SK-N-SH treated with all-trans-retinoic acid at 6 μM for 48 hours (cell line): ENCODE measurements at places on chromosomes 3 and 15.

GRCh38 chr3:72375237-72376076 is 472.8 kb downstream of the SHQ1 start:
- ATAC-seq = no peak

GRCh38 chr3:111601810-111602209 is 6.7 kb upstream of the ZBED2 start:
- no peak for ATAC-seq

DNA sequence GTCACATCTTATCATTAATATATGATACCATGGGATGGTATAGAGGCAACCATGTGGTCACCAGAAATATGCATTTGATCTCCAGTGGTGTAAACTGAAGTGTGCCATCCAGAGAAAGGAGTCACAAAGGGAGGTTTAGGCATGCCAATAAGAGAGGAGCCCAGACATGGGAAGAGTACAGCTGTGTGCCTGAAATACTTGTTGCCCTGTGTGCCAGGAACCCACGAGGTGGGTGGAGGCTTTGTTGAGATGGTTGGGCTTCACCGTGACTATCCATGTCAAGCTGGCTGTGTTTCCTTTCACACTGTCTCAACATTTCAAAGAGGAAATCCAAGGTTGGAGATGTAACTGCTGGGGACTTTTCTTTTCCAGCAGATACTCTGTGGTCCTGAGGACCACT is 43.5 kb downstream of the CACNA2D3 start:
- ATAC-seq = no peak

DNA sequence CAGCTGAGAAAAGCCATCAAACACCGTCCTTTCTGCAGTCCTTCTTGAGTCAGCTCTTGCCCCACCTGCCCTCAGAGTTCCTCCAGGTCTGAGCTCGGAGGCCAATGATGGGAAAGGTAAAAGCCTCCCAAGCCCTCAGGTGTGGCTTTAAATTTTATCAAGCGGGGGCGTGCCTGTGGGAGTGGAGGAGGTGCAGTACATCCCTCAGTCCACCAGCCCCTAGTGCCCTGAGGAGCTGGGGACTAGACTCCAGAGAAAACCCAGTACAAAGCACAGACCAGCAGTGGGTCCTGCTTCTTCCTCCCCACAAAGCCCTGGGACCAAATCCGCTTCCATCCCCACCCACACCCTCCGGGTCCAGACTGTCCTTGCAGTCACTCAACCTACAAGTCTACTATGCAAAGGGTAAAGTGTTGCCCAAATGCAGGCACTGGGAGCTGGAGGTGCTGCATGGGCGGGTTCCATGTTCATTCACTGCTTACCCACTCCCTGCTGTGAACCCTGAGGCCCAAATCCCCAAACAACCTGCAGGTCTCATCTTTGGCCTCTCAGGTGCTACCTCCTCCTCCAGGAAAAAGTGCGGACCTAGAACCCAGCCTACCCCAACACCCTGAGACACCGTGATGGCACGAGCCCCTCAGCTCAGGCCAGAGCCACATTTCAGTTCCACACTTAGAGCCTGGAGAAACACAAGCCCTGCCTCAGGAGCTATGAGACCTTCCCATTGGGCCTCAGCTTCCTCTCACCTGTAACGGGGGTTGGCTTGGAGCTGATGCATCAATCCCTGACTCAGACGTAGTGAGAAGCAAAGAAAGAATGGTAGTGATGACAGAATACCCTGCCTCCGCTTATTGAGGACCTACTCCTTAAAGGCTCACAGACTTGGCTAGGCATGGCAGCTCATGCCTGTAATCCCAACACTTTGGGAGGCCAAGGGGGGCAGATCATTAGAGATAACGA is 2.4 kb downstream of the PFKFB4 start:
- no peak for ATAC-seq

- peak; percentile 57; the same call in 2 of the 3 replicates for ATAC-seq
These were observed 183.6 kb downstream of the MBNL1 start for GRCh38 chr3:152452318-152452717.

DNA sequence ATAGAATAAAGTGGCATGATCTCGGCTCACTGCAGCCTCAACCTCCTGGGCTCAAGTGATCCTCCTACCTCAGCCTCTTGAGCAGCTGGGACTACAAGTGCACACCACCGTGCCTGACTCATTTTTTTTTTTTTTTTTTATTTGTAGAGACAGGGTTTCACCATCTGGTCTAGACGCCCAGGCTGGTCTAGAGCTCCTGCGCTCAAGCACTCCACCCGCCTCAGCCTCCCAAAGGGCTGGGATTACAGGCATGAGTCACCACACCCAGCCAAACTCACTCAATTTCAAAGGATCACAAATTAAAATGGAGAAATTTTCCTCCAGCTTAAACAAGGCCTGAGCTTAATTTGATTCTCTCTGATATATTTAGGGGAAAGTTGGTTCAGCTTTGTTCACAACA is 27.3 kb upstream of the NMB start:
- ATAC-seq = peak; percentile 99

GRCh38 chr15:101050623-101051290 is 131.6 kb downstream of the LRRK1 start:
- ATAC-seq = no peak

- no peak for ATAC-seq
These were observed 548.5 kb downstream of the OCA2 start for GRCh38 chr15:27550635-27551034.

GRCh38 chr15:71261909-71262308 is 146.6 kb downstream of the THSD4 start:
- ATAC-seq = peak; percentile 92

- ATAC-seq = no peak
These were observed 61.3 kb downstream of the LRRC3B start for GRCh38 chr3:26683902-26684301.

- ATAC-seq = peak; percentile 93
These were observed 3.3 kb upstream of the CP start for GRCh38 chr3:149224736-149225594.

GRCh38 chr15:46344915-46345314 is 710.1 kb downstream of the SQOR start:
- ATAC-seq = no peak

DNA sequence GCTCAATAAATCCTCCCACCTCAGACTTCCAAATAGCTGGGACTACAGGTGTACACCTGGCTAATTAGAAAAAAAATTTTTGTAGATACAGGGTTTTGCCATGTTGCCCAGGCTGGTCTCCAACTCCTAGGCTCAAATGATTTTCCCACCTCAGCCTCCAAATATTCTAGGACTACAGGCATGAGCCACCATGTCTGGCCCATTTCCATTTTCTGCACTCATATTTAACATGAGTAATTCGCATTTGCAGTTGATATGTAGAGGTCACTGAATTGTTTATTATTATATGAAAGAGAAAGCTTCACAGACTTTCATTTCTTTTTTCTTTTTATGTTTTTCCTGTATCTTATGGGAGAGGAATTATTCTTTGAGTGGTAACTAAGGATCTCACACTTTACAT is 492.7 kb downstream of the CNTN3 start:
- no peak for ATAC-seq

- ATAC-seq = no peak
These were observed 3.0 kb downstream of the ROBO2 start for GRCh38 chr3:77042882-77043281.

GRCh38 chr3:167302678-167303077 is 77.4 kb downstream of the ZBBX start:
- ATAC-seq = no peak

GRCh38 chr15:85172846-85173490 is 191.3 kb downstream of the PDE8A start:
- no peak for ATAC-seq

DNA sequence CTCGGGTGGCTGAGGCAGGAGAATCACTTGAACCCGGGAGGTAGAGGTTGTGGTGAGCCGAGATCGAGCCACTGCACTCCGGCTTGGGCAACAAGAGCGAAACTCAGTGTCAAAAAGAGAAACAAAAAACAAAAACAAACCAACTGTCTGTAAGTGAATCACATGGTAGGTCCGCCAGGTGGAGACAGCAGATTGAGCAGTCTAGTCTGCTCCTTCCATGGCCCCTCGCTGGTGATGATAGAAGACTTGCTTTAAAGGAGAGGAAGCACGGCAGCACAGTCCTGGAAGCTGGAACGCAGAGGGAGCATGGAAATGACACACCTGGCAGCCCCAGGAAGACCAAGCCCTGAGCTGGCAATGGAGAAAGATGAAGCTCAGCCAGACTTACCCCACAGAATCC is 31.4 kb upstream of the MGLL start:
- ATAC-seq = no peak

- ATAC-seq = peak; percentile 96
These were observed 53.7 kb downstream of the NMD3 start for GRCh38 chr3:161274691-161275298.

GRCh38 chr15:88615303-88616107 is 5.6 kb upstream of the AEN start:
- no peak for ATAC-seq

DNA sequence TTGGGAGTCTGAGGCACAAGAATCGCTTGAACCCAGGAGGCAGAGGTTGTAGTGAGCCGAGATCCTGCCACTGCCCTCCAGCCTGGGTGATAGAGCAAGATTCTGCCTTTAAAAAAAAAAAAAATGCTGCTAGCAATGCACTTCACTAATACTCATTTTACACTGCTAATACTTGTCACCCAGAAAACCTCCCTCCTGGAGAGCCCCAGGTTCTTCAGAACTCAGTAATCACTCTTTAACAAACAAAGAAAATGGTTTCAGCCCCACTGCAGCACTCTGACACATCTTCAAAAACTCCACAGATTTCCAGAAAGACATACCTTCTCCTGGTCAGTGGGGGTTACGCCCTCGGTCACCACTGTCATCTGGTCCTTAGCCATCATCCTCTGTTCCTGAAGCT is 366.7 kb downstream of the SHQ1 start:
- ATAC-seq = no peak

DNA sequence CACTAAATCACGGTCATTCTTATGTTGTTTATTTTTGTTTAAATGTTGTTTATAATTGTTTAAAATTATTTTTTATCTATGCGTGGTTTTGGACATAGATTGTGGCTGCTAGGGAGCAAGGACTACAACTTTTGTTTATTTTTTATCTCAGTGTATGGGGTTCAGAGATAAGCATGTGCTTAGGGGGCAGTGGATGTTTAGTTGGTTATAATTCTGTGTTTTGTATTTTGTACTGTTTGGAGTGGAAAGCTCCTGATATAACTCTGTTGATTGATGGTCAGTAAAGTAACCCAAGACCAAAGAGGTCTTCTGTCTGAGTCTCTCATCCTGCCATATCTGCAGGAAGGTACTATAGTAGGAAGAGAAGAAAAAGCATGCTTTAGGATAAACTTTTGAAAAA is 36.5 kb upstream of the NPHP3 start:
- ATAC-seq = no peak

DNA sequence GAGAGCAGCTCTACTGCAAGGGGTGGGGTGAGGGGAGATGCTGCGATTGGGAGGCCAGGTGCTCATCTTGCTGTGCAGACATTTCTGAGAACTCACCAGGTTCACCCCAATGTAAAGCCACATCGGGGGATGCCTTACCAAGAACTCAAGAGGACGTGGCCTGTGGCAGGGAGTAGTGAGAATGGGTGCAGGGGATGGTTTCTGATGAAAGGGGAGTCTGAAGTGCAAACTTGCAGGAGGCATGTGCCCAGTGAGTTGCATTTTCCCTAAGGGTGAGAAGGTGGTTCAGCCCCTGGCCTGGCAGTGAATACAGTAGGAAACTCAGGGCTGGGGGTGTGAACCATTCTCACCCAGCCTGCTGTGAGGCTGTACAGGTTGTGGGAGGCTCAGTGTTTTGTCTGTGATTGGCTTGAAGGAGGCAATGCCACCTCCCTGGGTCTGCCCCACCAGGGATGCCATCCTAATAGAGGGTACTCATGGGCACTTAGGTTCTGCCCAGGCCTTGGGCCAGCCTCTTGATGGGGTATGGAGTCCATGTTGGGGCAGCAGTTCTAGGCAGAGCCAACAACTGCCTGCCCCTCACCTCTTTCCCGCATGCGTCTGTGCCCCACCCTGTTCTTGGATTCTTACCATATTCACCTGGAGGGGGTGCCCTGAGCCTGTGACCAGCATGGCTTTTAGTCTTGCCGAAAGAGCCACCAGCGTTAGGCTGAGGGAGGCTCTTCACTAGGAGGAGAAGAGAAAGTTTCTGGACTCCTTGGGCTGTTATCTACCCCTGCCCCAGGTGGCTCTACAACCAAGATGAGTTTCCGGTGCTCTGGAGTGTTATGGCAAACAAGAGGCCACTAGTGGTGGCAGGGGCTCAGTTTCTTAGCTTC is 4.5 kb downstream of the HEMK1 start:
- no peak for ATAC-seq

GRCh38 chr3:111803123-111803593 is 55.9 kb upstream of the PHLDB2 start:
- peak; percentile 91 for ATAC-seq

- ATAC-seq = no peak
These were observed 11.2 kb downstream of the GCSAM start for GRCh38 chr3:112121577-112122547.

DNA sequence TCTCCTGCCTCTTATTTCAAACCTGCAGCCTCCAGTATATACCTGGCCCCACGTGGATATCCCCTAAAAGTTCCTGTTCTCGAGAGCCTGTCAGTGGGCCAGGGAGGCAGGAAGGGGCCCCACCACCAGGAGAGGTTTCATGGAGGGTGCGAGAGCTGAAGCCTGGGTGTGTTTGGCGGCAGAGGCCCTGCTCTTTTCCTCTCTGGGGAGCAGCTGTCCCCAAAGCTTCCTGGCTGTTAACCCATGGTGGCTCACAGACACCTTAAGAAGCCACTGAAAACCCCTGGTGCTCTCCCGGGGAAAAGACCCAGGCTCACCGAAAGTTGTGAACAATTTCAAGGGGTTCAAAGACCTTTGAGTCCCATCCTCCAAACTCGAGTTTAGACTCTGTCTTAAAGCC is 1.1 kb downstream of the PRRT3 start:
- ATAC-seq = no peak

GRCh38 chr15:44535523-44536301 is 1.2 kb upstream of the EIF3J start:
- ATAC-seq = peak; percentile 2

GRCh38 chr3:120909602-120909878 is 1.5 kb downstream of the STXBP5L start:
- ATAC-seq = no peak

GRCh38 chr3:45518376-45519135 is 76.0 kb upstream of the LIMD1 start:
- ATAC-seq = no peak

DNA sequence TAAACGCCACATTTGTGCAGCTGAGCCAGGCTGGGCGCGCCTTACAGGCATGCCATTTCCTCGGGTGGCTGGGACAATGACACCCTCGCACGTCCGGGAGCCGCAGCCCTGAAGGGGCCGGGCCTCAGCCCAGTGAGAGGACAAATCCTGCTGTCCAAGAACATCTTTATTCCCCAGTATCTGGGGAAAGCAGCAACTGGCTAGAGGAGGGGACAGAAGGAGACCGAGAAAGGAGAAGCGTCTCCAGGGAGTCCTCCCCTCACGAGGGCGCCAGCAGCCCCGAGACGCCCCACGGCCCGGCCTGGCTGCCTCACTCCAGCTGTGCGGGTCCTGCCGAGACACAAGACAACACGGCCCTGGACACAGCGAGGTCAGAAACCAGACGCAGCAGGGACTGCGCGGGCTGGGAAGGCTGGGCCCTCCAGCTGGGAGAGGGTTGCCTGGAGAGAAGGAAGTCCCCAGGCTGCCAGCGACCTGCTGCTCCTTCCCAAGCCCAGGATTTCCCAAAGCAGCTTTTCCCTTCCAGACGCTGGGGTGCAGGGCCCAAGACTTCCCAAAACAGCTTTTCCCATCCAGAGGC is 130.2 kb downstream of the CHSY1 start:
- ATAC-seq = peak; percentile 89

GRCh38 chr3:98592345-98592935 is 971 bp downstream of the CPOX start:
- no peak for ATAC-seq

GRCh38 chr15:65913631-65914199 is 44.4 kb downstream of the RAB11A start:
- ATAC-seq = no peak

GRCh38 chr15:67043939-67044771 is 21.2 kb upstream of the SMAD3 start:
- peak; percentile 68 for ATAC-seq
